ENCODE measurements at places on chromosomes 1 and 21.

- no peak for DNase-seq
Measured at GRCh38 chr21:33857846-33858666, 57.5 kb downstream of the ATP5PO start.

DNA sequence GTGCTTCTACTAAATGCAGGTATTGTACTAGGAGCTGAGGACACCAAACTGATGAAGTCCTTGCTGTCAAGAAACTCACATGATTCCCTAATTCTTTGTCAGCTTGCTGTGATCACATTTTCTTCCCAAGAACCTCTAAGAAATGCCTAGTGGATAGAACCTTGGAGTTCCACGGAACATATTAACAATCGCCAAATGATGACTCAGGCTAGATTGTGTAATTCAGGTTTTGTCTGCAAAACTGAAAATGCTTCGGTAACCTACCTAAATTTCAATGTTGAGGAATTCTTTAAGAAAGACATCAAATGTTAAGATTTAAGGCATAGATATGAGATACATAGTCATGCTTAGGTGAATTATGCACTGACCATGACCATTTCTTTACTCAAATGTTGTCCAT is 1.7 kb upstream of the GADD45A start:
- DNase-seq: no peak

DNA sequence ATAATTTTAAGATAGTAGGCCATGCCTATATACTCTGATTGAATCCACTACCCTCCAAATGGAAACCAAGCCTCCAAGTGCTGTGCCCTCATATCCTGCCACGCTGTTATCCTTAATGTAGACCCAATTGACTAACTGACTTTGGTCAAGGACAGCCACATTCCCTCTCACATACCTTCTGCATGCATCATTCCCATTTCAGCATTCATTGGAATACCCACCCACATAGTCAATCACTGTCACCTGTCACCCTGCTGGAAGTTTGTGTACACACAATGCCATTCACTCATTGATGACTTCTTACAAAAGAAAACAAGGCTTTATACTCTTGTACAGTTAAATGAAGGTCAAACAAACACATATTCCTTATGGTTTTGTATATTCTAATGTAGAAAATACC is 221.1 kb upstream of the PBX1 start:
- DNase-seq: no peak

- DNase-seq: no peak
Measured at GRCh38 chr1:169495916-169496315, 10.2 kb upstream of the SLC19A2 start.

DNA sequence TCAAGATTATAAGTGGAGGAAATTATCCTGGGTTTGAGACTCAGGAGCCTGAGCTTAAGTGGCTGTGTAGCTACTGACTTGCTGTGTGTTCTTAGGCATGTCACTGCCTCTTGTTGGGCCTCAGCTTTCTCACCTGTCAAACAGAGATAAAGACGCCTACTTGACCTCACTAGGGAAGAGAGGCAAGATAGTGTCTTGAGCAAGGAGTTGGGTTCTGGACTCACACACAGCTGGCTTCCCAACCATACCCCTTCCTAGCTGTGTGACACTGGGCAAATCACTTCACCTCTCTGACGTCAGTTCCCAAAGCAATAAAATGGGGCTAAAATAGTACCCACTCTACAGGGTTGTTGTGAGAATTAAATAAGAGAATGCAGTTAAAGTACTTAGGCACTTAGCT is 11.6 kb upstream of the EPB41 start:
- DNase-seq: no peak

DNA sequence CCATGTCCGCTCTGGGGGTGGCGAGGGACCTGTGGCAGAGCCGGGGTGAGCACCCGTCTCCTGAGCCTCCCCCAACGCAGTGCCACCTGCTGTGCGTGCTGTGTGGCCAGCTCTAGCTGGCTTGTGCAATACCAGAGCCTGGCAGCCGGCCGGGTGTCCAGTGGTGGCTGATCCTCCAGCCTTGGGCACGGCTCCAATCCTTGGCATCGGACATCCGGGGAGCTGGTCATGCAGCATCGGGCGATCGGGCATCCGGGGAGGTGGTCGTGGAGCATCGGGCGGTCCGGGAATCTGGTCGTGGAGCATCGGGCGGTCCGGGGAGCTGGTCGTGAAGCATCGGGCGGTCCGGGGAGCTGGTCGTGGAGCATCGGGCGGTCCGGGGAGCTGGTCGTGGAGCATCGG is 8.1 kb downstream of the SLX9 start:
- DNase-seq: no peak

DNA sequence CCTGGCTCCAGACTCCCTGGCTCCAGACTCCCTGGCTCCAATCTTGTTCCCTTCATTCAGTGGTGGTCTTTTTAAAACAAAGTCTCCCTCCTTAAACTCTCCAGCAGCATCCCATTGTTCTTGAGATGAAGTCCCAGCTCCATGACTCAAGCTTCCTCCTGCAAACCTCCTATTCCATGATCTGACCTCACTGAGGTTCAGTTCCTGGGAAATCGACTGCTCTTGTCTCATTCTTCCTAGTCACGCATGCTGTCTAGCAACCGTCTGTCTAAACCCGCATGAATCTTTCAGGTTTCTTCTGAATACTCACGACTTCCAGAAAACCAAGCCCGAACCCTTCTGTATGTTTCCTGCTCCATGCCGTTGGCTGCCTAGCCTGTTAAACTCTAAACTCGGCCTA is 91.9 kb downstream of the RAVER2 start:
- DNase-seq: no peak

- no peak for DNase-seq
Measured at GRCh38 chr21:42624095-42624790, 29.2 kb upstream of the PDE9A start.

DNA sequence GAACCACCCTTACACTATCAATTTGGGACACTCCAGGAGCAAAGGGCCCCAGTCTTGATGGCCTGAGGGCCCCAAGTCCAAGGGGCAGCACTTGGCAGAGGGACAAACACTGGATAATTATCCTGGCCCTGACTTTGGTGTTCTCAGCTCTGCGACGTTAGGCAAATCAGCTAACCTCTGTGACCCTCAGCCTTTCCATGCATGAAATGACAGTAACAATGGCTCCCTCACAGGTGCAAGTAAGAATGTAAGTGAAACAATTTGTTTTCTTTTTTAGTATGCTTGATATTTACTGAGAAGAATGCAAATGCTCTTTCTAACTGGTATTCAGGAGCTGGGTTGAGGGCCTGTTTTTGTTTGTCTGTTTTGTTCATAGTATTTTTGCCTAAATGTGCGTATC is 61.6 kb upstream of the PRDX6 start:
- DNase-seq: no peak

GRCh38 chr1:53295726-53296116 is 32.1 kb downstream of the LRP8 start:
- DNase-seq: no peak

DNA sequence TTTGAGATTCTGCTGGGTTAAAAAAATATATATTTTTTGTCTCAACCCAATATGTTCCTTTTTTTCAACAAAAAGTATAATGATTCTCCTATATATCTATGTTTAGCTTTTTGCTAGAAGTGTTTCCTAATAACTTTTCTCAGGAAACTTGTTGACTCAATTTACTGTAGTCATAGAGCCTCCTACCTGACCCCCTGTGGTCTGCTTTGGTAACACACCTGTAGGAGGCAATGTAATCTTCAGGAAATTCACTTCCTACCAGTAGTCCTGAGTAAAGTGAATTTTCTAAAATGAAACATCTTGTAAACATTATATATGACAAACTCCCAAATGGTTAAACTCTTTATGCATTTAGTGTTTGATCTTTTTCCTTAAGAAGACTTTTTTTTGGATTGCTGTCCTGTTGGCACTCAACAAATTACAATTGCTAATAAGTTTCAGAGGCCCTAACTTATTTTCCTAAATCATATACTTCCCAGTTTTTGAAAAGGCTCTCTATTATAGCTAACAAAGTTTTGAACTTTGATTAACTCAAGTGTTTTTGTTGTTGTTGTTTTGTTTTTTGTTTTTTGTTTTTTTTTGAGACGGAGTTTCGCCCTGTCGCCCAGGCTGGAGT is 118.3 kb downstream of the OLFML2B start:
- DNase-seq: peak; percentile 2

DNA sequence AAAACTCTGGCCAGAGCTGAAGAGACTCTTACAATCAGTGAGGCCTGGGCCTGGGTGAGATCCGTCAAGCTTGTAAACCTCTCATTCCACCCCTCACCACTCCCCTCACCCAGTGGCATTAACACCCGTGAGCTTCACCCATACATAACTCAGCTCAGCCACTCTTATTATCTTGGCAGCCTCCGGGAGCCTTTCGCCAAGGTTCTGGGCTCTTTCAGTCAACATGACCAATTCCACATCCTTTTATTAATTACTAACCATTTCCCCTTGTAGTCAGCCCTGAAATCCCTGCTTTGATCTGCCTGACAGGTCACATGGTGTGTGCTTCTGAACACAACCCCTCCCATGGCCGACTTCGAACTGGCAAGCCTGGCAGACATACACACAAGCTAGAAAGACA is 134.8 kb downstream of the SETD4 start:
- no peak for DNase-seq

- DNase-seq: no peak
Measured at GRCh38 chr1:38605063-38605462, 254.5 kb downstream of the RRAGC start.

- no peak for DNase-seq
Measured at GRCh38 chr21:17250778-17251241, 262.0 kb upstream of the CXADR start.

DNA sequence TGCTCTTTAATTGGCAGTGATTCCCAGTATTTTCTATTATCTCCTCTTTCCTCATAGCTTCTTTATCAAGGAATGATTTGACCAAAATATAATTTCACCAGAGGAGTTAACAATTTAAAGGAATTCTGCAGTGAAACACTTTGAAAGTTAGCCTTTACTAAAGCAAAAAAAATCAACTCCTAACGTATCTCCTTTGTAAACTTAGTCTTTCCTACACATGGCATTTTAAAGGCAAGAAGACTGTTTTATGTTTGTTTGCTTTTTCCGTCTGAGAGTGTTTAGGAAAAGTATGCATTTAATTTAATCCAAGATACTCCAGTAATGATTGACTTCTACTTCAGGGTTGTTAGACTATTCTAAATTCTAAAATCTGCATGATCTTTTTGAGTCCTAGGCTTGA is 15.9 kb downstream of the ATP6V1G3 start:
- DNase-seq: no peak

DNA sequence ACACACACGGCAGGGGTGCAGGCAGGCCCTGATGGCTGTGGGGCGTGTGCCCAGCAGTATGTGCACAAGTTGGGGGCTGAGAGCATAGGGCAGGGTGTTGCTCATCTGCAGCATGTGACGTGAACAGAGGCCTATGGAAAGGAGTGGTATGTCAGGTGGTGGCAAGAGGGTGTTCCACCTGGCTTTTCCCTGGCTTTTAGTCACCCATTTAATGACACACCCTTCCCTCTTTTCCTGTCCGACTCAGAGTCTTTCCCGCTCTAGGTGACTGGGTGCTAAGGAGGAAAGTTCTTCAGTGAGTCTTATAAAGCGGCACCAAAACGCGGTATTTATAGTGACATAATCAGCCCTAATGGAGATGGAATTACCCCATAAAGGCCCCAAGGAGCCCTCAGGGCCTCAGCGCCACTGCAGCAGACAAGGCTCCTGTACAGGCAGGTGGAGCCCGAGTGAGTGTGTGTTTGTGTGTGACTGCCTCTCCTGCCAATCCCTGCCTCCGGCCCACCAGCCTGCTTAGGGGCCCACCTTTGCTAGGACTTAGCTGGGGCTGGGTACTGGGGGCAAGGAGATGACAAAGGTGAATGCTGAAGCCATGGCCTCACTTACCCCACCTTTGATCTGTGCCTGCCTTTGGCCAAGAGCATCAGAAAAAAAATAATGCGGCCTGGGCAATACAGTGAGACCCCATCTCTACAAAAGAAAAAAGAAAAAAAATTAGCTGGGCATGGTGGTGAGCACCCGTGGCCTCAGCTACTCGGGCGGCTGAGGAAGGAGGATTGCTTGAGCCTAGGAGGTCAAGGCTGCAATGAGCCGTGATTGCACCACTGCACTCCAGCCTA is 3.3 kb upstream of the EPHA2 start:
- no peak for DNase-seq

DNA sequence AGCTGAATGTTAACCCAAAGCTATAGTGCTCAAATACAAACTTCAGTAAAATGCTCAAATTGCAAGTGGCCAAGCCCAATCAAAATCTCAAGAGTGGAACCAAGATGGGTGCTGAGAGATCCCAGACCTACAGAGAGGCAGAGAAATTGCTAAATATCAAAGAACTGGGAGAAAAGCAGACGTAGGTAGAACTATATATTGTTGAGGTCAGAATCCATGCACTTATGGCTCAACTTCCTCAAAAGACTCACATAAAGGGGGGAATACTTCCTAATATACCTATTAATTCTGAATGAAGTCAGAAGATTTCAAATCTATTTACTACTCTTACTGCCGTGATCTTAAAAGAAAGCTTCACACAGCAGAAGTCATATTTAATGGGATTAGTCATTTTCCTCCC is 65.2 kb downstream of the PUM1 start:
- no peak for DNase-seq

- DNase-seq: no peak
Measured at GRCh38 chr1:39529901-39530535, 38.6 kb downstream of the BMP8A start.

- DNase-seq: no peak
Measured at GRCh38 chr1:183585038-183585437, 5.2 kb downstream of the NCF2 start.

DNA sequence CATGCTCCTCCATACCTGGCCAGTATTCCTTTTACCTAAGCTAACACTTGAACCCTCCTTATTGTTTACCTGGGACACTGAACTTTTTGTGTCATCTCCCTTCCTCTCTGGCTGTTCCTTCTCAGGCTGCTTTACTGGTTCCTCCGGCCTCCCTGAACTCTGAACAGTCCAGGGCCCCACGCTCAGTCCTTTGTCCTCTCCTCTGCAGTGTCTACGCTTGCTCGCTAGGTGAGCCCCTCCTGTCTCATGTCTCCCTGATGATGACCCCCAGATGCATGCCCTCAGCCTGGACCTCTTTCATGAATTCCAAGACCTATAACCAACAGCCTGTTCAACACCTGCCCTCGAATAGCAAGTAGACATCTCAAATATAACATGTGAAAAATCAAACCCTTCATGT is 108.4 kb upstream of the COA6 start:
- no peak for DNase-seq

- no peak for DNase-seq
Measured at GRCh38 chr21:36769051-36769839, 70.3 kb downstream of the SIM2 start.

GRCh38 chr21:29939924-29940275 is at the start of gene GRIK1:
Gene GRIK1, minus strand, starts transcription at chr21:29939996.
- no peak for DNase-seq

- no peak for DNase-seq
Measured at GRCh38 chr1:172298141-172298540, 122.3 kb upstream of the C1orf105 start.

GRCh38 chr21:41827951-41828883 is 50.9 kb downstream of the PRDM15 start:
- DNase-seq: no peak

DNA sequence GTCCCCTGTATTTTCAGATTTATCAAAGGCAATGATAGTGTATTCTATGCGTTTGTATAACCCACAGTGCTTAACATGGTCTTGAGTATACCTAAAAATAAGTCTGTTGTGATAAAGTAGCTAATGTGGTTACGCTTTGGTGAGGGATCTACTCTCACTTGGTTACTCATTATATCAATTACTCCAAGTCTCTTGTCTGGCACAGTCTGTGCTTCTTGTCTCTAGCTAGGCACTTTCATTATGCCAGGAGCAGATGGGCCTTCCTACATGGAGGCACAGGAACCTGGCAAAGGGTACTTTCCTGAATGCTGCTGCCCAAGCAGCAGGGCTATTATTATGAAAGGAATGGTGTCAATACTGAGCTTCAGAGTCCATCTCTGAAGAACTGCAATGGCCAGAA is 4.2 kb upstream of the PTPN22 start:
- DNase-seq: no peak

- DNase-seq: no peak
Measured at GRCh38 chr1:96522927-96523326, 198.7 kb upstream of the PTBP2 start.

Data from central memory CD4-positive, alpha-beta T cell (primary cell).